ENCODE measurements at places on chromosomes 3 and 15.
A peak's percentile ranks its signal among the peaks of the same experiment; 100 is the strongest.

- DNase-seq = peak; percentile 21
Measured at GRCh38 chr15:22981051-22981840, 1.1 kb upstream of the CYFIP1 start.

GRCh38 chr3:110296885-110297284 is 774.7 kb upstream of the NECTIN3 start:
- DNase-seq = no peak

GRCh38 chr3:13600950-13601691 is 52.2 kb downstream of the FBLN2 start:
- DNase-seq = peak; percentile 44

DNA sequence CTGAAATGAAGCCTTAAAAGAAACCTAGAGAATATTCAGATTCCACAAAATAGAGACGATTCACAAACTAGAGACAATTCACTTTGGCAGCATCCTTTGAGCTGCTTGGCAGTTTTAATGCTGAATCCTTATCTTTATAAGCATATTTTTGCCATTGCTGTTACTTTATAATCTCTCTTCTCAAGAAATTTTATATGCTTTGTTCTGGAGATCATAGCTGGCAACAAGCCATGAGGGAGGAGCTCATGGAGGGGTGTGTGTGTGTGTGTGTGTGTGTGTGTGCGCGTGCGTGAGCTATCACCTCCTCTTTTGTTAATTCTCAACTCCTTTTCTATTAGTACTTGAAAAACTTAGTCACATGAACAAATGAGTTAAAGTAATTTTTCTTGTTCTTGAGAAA is 495.0 kb upstream of the RGMA start:
- DNase-seq = no peak

GRCh38 chr3:130677343-130677742 is 69.3 kb downstream of the PIK3R4 start:
- DNase-seq = no peak

DNA sequence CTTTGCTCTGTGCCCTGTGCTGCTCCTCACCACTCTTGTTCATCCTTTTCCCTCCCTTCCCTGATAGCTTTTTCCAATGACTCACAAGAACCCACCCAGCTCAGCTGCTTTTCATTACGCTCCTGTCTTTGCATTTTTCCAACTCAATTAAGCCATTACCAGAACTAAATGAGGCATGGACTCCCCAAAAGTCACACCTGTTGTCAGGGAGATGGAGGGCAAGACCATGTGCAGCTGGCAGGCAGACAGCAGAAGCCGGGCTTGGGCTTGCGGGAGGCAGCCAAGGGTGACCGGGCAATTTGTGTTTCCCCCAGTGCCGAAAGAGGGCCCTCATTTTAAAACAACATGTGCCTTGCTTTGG is 64.3 kb downstream of the CASR start:
- DNase-seq = no peak

- DNase-seq = no peak
Measured at GRCh38 chr15:34883633-34884032, 85.9 kb downstream of the AQR start.

DNA sequence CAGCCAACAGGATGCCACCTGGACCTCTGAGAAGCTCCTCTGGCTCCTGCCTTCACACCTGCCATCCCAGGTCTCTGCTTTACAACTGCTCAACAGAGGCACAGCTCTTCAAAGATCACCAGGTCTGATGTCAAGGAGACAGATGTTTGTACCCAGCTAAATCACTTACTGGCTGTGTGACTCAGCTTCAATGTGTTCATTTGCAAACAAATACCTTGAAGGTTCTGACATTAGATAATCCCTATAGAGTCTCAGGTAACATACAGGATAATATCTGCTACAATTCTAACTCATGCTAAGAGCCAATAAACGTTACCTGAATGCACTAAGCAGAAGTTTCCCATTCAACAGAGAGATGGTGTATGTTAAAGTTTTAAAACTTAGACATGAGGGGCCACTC is 163.4 kb upstream of the IGF1R start:
- DNase-seq = no peak
